ENCODE measurements at places on chromosomes 5 and 9.

DNA sequence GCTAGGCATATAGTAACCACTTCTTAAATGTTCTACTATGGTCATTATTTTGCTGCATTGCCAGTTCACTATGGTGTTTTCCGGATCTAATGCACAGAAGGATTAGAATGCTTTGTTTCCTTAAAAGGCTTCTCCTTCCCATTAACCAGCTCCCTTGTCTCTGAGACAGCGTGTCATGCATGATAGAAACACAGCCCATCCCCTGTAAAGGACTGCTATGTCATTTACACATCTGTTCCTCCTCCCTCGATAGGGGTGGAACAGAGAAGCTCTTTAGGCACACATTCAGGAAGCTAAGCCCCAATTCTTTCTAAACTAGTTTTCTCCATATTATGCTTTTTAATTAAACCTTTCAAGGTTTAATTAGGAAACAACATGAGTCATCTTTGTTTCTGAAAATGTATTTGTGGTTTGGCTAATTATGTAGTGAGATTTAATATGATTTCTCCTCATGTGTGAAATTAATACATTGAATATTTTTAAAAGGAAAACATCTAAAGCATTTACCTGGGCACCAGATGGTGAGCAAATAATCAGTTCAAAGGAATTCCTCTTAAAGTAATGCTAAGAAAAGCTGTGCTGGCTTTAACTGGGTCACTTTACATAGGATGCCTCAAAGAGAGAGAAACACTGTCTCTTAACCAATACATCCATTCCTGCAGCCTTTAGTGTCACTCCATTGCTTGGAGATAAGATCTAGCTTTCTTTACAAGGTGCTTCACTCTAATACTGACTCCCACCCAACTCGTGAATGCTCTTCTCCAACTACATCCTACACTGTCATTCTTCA is 133.3 kb upstream of the PPP1R2B start:
- H3K36me3 ChIP-seq, result no peaks in the 10 kb centered on the region
- no peak for DNase-seq
- no peaks in the 10 kb centered on the region for H3K4me1 ChIP-seq
- no peak overlapping the region for H3K27ac ChIP-seq
- H3K27me3 ChIP-seq, result no peaks in the 10 kb centered on the region

GRCh38 chr5:58107704-58108103 is 352.2 kb downstream of the PLK2 start:
- no peak overlapping the region for H3K27ac ChIP-seq
- no peaks in the 10 kb centered on the region for H3K4me1 ChIP-seq
- H3K36me3 ChIP-seq, result no peaks in the 10 kb centered on the region
- no peak for DNase-seq

DNA sequence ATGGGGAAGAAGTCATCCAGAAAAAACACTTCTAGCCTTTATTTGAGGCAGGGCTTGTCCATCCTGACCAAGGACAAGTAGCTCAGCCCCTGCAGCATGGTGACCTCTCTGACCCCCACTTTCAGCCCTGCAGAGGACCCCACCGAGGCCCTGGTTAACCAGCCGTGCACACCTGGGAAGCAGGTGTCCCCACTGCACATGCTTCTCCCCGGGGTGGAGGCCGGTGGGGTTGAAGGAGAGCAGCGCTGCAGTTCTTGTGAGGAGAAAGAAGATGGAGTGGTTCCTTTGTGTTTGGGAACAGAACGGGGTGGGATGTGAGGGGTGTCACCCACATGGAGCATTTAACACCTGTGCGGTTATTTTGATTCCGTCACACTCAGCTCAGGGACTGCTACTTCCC is 21.1 kb upstream of the ZBTB34 start:
- no peaks in the 10 kb centered on the region for H3K27me3 ChIP-seq
- no peak overlapping the region for H3K27ac ChIP-seq
- no peaks in the 10 kb centered on the region for H3K36me3 ChIP-seq
- no peak for DNase-seq
- no peak overlapping the region for H3K4me3 ChIP-seq

- no peak overlapping the region for H3K4me3 ChIP-seq
- H3K36me3 ChIP-seq, result no peaks in the 10 kb centered on the region
- no peaks in the 10 kb centered on the region for H3K4me1 ChIP-seq
- H3K27me3 ChIP-seq, result no peaks in the 10 kb centered on the region
- no peak overlapping the region for H3K27ac ChIP-seq
Measured at GRCh38 chr5:5716665-5717064, 294.2 kb downstream of the ICE1 start.

GRCh38 chr5:143471666-143472464 is 68.4 kb upstream of the NR3C1 start:
- H3K27me3 ChIP-seq, result no peaks in the 10 kb centered on the region
- H3K4me1 ChIP-seq, result no peaks in the 10 kb centered on the region
- no peak for DNase-seq

- DNase-seq, result no peak
- no peaks in the 10 kb centered on the region for H3K4me1 ChIP-seq
- no peak overlapping the region for H3K27ac ChIP-seq
- no peak overlapping the region for H3K4me3 ChIP-seq
Measured at GRCh38 chr5:57727591-57727990, 245.0 kb upstream of the ACTBL2 start.

GRCh38 chr9:111842313-111842712 is 47.6 kb upstream of the SHOC1 start:
- H3K27ac ChIP-seq, result no peak overlapping the region
- no peak for DNase-seq
- no peaks in the 10 kb centered on the region for H3K36me3 ChIP-seq
- H3K4me1 ChIP-seq, result no peaks in the 10 kb centered on the region
- H3K4me3 ChIP-seq, result no peak overlapping the region

- H3K36me3 ChIP-seq, result no peaks in the 10 kb centered on the region
- no peak overlapping the region for H3K4me3 ChIP-seq
- no peaks in the 10 kb centered on the region for H3K27me3 ChIP-seq
- peaks cover 44% of the 10 kb centered on the region for H3K4me1 ChIP-seq
Measured at GRCh38 chr5:180499684-180500083, 5.5 kb downstream of the CNOT6 start.

- H3K4me1 ChIP-seq, result no peaks in the 10 kb centered on the region
- no peak overlapping the region for H3K4me3 ChIP-seq
- H3K27me3 ChIP-seq, result no peaks in the 10 kb centered on the region
- H3K27ac ChIP-seq, result no peak overlapping the region
Measured at GRCh38 chr9:10274988-10275387, 337.8 kb downstream of the PTPRD start.

DNA sequence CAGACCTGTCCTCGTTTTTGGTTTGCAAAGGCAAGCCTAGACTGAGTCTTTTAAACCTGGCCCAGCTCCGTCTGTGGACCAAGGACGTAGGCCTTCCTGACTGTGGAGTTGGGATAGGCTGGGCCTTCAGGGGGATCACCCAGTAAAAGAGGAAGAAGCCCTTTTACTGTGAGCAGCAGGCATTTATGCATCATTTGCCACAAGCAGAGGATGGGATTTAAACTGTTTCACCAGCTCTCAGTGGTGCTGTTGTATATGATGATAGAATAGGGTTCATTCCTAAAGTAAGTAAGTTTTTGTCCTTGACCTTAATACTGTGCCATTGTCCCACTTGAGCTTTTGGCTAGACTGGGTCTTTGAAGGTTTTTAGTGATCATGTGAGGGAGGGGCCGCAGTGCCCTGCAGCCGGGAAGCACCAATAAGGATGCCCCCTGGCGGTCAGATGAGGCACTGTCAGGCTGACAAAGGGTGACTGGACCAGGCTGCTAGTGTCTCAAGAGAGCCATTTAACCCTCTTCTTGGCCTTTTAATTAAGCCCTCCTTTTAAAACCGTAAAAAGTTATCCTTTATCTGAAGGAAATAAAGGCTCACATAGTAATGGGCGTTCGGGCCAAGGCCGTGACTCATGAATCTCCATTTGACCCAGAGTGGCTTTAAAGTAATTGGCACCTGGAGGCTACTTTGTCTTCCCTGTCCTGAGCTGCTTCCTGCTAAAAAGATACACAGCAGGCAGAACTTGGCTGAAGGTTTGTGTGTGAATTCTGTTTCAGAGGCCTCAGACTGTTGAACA is 74.0 kb downstream of the UBAP1 start:
- peaks cover 8% of the 10 kb centered on the region for H3K4me1 ChIP-seq
- peaks cover 25% of the 10 kb centered on the region for H3K36me3 ChIP-seq
- H3K27me3 ChIP-seq, result no peaks in the 10 kb centered on the region
- no peak overlapping the region for H3K27ac ChIP-seq
- H3K4me3 ChIP-seq, result no peak overlapping the region

GRCh38 chr5:14128079-14128478 is 15.1 kb upstream of the TRIO start:
- DNase-seq, result no peak
- no peak overlapping the region for H3K4me3 ChIP-seq
- H3K36me3 ChIP-seq, result no peaks in the 10 kb centered on the region
- no peaks in the 10 kb centered on the region for H3K27me3 ChIP-seq
- no peaks in the 10 kb centered on the region for H3K4me1 ChIP-seq

DNA sequence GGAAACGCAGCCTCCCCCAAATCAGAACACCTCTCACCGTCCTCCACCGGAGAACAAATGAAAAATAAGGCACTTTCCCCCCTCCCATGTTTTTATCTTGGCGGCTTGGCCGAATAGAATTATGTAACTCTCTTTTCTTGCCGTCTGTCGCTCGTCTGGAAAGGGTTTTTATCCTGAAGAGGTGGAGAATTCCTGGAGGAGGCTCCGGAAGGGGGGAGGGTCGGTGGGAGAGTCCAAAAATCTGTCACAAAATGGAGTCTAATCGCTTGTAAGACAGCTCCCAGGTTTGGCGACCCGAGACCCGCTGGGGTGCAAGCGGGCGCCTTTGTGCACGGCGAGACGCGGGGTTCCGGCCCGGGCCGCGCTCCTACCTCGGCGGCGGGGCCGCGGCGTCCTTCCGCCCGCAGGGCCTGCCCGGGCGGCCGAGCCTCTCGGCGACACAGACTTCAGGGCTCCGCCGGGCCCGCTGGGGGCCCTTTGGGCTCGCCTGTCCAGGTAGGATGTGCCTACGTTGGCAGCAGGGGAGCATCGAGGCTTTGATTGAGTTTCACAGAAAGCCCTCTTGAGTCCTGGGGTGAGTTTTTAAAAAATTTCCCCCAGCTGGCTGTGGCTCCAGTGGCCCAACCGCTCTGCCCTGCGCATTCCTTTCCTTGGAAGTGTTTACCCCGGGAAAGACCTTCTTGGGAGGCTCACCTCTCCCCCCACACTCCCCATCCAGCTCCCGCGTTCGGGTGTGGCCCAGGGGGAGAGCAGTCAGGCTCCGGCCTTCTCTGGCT is 5.0 kb downstream of the LMX1B start:
- H3K27ac ChIP-seq, result no peak overlapping the region
- no peak overlapping the region for H3K4me3 ChIP-seq
- H3K36me3 ChIP-seq, result no peaks in the 10 kb centered on the region
- peak; percentile 39 for DNase-seq
- peaks cover 6% of the 10 kb centered on the region for H3K4me1 ChIP-seq

DNA sequence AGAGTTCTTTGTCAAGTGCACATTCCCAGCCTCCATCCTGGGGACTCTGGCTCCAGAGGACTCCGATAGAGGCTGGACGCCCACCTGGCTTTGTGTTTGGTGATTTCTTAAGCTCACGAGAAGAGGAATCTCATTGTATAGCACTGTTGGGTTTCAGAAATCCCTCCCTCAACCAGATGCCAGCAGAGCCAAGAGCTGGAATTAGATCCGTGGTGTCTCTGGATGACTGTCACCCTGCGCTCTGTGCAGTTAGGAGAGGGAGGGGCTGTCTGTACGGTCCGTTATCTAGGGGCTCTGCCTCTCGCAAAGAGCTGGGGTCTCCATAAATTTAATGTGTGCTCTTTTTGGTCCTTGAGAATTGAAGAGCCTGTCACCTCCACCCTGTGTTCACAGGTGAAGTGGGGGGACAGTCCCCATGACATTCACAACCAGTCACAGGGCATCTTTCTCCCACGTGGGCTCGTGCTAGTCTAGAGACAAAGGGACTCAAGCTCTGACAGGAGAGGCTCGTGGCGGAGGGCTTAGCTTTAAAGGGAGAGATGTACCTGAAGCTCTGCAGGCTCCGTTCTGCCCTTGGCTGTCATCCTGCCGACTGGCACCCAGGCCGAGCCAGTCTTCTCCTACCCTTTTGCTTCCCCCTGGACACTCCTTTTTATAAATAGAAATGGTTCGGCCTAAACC is 41.4 kb downstream of the FAM78A start:
- H3K4me1 ChIP-seq, result peaks cover 53% of the 10 kb centered on the region
- H3K36me3 ChIP-seq, result peaks cover 7% of the 10 kb centered on the region
- no peaks in the 10 kb centered on the region for H3K27me3 ChIP-seq
- no peak overlapping the region for H3K4me3 ChIP-seq

GRCh38 chr5:136191304-136192014 is 1.5 kb downstream of the SMIM32 start:
- H3K4me1 ChIP-seq, result no peaks in the 10 kb centered on the region
- no peaks in the 10 kb centered on the region for H3K36me3 ChIP-seq
- H3K27ac ChIP-seq, result no peak overlapping the region
- DNase-seq, result no peak
- H3K4me3 ChIP-seq, result no peak overlapping the region

DNA sequence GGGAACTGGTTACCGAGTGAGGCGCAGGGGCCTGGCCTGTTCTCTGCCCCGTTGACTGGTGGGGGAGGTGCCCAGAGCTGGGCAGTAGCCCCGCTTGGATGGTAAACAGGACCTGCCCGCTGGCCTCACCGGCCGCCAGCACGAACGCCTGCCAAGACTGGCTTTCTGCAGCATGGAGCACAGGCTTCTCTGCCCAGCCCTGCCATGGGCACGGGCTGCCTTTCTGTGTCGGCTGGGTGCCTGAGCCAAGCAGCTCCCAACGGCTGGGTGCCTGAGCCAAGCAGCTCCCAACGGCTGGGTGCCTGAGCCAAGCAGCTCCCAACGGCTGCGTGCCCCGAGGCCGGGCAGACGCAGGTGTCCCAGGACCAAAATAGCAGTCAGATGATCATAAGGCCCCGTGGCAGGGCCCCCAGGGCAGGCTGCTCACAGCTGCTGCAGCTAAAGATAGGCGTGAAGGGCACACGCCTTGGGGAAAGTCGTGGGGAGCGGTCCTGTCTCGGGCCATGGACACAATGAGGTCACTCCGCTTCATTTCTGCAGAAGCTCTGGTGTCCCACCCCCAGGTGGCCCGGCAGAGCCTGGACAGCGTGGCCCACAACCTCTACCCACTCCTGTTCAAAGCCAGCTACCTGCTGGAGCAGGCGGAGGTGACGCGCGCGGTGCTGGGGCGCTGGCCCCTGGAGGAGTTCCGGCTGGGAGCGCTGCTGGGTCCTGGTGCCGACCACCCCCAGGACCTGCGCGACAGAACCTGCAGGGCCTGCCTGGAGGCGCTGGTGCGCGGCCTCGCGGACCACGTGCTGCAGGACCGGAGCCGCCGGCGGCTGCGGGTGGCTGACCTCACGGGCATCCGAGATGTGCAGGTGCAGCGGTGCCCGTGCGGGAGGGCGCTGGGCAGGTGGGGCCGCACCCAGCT is at the start of gene LRRC14B:
TSS of gene LRRC14B (plus strand) at position 460 of the 913 bp plus-strand sequence. CDS start at position 504, 44 bp downstream.
- H3K27ac ChIP-seq, result no peak within 1 kb of the TSS
- no peak within 1 kb of the TSS for H3K4me3 ChIP-seq
- H3K36me3 ChIP-seq, result no peaks in the 10 kb centered on the region

GRCh38 chr9:5140151-5140550 is 45.3 kb downstream of the INSL6 start:
- DNase-seq, result no peak
- no peak overlapping the region for H3K27ac ChIP-seq
- H3K4me3 ChIP-seq, result no peak overlapping the region
- no peaks in the 10 kb centered on the region for H3K27me3 ChIP-seq

All from CD8-positive, alpha-beta memory T cell (primary cell).